ENCODE measurements at places on chromosomes 16 and 17. TPM values are rescaled to one million over a fixed set of nuclear protein-coding genes. Genes with fewer than 3 reads are reported as not detected.

GRCh38 chr16:10534748-10535147 is 45.6 kb downstream of the EMP2 start:
- no peak for DNase-seq

Gene RHBDL1
- 1.6 TPM for total RNA-seq

DNA sequence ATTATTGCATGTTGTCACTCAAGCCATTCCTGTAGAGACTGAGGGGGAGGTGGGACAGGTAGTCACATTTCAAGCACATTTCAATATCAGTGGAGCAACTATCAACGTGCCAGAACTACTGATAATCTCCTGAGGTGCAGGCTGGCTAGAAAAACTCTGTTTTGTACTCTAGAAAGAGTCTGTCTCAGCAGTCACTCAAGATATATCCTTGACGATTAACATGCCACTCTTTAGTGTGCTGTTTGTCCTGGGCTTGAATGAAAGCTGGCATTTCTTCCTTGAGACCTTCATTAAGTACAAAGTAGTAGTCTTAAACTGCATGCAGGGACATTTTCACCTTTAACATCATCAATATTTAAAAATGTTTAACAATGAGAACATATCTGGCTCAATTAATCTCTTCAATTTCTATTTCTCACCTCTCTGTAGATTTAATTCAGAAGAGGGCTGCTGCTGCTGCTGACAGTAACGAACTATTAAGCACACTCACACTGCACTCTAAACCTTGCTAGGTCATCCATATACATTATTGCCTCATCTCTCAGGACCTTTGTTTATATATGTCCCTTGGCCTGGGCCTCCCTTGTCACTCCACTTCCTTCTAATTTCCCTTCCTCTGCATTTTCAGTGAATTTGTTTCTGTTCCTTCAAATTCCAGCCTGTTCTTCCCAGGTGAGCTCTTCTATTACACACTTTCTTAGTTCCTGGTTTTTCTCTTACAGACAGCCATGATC is 412.0 kb downstream of the HAPSTR1 start:
- DNase-seq: no peak

DNA sequence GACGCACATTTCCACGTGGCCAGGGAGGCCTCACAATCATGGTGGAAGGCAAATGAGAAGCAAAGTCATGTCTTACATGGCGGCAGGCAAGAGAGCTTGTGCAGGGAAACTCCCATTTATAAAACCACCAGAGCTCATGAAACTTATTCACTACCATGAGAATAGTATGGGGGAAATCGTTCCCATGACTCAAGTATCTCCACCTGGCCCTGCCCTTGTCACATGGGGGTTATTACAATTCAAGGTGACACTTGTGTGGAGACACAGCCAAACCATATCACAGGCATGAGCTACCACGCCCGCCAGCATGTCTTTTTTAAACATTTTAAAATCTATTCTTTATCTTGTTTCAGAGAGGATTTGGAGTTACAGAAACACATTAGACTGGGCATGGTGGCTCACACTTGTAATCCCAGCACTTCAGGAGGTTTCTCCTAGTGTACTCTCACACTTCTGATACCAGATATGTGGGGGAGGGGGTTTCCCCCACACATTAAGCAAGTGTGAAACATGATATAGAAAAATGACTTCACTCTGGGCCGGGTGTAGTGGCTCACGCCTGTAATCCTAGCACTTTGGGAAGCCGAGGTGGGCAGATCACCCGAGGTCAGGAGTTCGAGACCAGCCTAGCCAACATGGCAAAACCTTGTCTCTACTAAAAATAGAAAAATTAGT is 5.6 kb upstream of the ATMIN start:
- no peak for DNase-seq

GRCh38 chr17:17109256-17109655 is 67.0 kb downstream of the MPRIP start:
- no peak for DNase-seq

Gene NGFR
- not detected for total RNA-seq

DNA sequence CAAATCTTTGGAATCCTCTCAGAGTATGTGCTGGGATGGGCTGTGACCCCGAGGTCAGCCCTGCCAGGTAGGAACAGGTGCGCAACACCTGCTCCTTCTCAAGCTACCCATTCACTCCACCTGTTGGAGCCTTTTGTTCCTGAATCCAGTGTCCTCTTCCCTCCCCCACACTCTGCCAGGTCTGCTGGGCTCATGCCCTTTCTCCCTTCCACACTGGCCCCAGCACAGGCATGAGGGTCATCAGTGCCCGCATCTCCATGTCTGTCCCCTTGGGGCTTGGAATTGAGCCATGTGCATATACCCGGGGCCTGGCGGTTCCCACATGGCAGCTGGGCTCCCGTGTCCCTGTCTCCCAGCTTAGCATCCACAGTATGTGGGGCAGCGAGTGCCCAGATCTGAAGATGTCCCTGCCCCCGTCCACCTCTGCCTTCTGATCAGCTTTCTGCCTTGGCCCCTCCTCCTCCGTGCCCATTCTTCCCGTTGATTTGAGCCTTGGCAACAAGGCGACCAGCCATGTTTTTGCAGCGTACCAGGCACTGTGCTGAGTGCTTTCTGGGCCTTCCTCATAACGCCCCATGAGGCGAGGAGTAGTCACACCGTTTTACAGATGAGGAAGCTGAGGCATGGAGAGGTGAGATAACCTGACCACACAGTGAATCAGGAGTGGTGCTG is 102.2 kb downstream of the RAP1GAP2 start:
- DNase-seq: no peak

- no peak for DNase-seq
Observed at GRCh38 chr17:21375757-21376080, 438 bp upstream of the KCNJ12 start.

Gene CX3CL1
- 10.1 TPM for total RNA-seq

- no peak for DNase-seq
Observed at GRCh38 chr17:76085066-76085730, 6.2 kb downstream of the ZACN start.

DNA sequence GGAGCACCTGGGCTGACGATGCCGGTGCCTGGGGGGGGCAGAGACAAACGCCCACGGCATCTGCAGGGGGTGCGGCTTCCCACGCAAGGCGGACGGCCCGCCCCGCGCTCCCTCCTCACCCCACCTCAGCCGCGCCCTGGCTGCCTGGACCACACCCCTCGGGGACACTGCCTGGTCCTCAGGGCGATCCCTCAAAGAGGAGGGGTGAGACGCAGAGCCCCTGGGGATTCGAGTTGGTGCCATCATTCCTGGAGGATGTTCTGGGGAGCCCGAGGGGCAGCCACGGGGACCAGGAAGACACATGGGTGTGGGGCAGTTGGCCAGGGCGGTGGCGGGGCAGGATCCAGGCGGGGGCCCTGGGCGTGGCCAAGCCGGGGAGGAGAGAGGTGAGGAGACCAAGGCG is 3.9 kb downstream of the IGFALS start:
- DNase-seq: no peak

DNA sequence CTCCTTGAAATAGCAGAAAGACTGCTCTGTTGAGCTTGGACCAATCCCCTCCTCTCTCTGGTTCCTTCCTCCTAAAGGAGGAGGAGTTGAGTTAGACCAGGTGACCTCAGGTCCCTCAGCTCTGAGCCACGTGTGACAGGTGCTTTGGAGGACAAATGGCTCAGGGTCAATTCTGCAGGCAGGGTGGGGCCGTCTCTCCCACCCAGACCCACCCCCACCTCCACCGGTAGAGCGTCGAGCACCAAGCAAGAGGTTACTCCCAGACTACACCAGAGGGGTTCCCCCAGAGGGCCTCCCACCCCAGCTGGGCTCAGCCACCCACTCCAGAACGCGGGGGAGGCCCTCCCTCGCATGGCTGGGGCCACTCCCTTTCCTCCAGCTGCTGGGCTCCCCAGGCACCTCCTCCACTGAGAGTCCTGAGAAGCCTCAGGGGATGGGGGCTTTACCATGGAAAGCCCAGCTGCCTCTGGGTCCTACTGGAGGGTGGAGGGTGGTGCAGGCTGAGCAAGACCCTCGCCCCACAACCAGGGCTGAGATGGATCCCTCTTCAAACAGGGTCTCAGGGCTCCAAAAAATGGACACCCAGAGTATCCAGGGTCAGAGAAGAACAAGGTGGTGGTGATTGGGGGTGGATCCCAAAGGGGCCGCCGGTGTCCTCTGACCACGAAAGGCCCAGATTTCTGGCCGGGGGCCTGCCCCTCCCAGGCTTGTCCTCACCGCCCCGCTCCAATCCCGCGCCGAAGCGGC is 7.6 kb downstream of the MYO1C start:
- peak; percentile 60 for DNase-seq
